ENCODE measurements at places on chromosomes 2 and 18. TPM values are rescaled to one million over a fixed set of nuclear protein-coding genes. Genes with fewer than 3 reads are reported as not detected.

GRCh38 chr18:37465958-37466357 is 99.6 kb downstream of the CELF4 start:
- H3K4me3 ChIP-seq, result no peak overlapping the region
- H3K27ac ChIP-seq, result no peak overlapping the region
- no peaks in the 10 kb centered on the region for H3K4me1 ChIP-seq
- DNase-seq, result no peak
- no peaks in the 10 kb centered on the region for H3K27me3 ChIP-seq

DNA sequence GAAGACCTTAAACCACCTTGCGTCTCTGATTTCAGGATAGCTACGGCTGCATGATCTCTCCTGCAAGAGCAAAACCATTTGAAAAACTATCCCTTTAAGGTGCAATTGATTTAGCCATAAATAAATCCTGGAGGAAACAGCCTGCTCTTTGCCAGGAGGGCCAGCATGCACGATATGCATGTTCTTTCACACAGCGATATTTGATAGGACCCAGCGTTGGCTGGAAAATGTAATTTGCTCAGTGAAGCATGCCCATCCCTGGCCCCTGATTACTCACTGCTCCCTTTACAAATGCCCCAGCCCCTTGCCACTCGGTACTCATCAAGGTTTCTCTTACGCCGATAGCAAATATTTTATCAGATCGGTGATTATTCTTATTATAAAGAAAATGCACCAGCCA is 315.4 kb downstream of the CDH2 start:
- no peak for DNase-seq
- no peak overlapping the region for H3K4me3 ChIP-seq
- no peaks in the 10 kb centered on the region for H3K27me3 ChIP-seq

DNA sequence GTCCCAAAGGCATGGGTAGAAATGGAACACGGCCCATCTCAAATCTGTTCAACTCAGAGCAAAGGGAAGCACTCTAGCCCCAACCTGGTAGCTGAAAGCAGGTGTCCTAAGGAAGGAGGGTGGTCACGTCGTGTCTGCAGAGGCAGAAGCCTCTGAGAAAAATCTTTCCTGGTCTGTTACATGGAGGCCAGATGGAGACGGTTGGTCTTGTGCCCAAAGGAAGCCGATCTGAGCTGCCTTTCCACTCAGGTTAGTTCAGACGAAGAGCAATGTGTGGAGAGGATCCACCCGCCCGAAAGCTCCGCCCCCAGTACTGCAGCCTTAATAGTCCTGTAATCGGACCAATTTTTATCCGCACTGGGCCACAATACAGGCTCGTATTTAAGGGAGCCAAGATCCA is 54.9 kb upstream of the AMMECR1L start:
- H3K36me3 ChIP-seq, result peaks cover 42% of the 10 kb centered on the region
- no peaks in the 10 kb centered on the region for H3K27me3 ChIP-seq
- H3K4me1 ChIP-seq, result no peaks in the 10 kb centered on the region
- H3K27ac ChIP-seq, result no peak overlapping the region
- DNase-seq, result no peak
- H3K4me3 ChIP-seq, result no peak overlapping the region

GRCh38 chr2:88180605-88181240 is 10.6 kb downstream of the THNSL2 start:
- no peak overlapping the region for H3K4me3 ChIP-seq
- H3K27ac ChIP-seq, result no peak overlapping the region
- H3K4me1 ChIP-seq, result no peaks in the 10 kb centered on the region
- peaks cover 43% of the 10 kb centered on the region for H3K27me3 ChIP-seq

DNA sequence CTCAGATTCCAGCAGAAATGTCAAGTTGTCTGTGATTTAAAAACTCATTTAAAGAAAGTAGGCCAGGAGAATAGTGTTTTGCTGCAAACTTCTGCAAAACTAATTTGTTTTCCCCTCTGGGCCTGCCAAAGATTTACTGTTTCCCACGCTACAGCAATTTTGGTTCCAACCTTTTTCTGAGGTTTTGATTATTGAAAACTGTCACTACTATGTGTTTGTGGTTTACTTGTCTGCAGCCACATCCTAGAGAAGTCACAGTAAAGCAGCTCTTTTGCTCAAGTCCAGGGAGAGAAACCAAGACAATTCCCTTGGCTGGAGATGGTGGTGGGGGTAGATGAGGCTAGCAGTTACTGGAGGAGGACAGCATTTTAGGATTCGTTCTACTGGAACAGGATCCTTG is 12.8 kb downstream of the IL1R2 start:
- no peak overlapping the region for H3K27ac ChIP-seq
- H3K27me3 ChIP-seq, result peaks cover 33% of the 10 kb centered on the region
- H3K36me3 ChIP-seq, result no peaks in the 10 kb centered on the region
- H3K4me1 ChIP-seq, result no peaks in the 10 kb centered on the region
- H3K4me3 ChIP-seq, result no peak overlapping the region

DNA sequence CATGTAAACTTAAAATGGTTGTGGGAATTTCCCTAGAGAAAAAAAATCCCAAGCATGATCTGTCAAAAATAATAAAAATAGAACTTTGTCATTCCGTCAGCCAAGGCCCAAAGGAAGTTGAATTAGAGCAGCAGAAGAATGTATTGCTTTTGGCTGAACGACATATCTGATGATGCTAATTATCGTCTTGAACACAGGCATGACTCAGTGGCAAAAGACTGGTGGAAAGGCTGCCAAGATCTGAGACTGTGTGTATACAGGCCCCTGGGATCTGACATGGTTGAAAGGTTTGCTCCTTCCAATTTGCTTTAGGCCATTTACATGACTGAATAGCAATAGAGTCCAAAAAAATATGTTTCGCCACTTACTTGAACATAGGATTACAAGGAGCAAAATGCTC is 1057.1 kb upstream of the CRIM1 start:
- no peaks in the 10 kb centered on the region for H3K27me3 ChIP-seq
- H3K36me3 ChIP-seq, result no peaks in the 10 kb centered on the region
- H3K27ac ChIP-seq, result no peak overlapping the region
- no peaks in the 10 kb centered on the region for H3K4me1 ChIP-seq

DNA sequence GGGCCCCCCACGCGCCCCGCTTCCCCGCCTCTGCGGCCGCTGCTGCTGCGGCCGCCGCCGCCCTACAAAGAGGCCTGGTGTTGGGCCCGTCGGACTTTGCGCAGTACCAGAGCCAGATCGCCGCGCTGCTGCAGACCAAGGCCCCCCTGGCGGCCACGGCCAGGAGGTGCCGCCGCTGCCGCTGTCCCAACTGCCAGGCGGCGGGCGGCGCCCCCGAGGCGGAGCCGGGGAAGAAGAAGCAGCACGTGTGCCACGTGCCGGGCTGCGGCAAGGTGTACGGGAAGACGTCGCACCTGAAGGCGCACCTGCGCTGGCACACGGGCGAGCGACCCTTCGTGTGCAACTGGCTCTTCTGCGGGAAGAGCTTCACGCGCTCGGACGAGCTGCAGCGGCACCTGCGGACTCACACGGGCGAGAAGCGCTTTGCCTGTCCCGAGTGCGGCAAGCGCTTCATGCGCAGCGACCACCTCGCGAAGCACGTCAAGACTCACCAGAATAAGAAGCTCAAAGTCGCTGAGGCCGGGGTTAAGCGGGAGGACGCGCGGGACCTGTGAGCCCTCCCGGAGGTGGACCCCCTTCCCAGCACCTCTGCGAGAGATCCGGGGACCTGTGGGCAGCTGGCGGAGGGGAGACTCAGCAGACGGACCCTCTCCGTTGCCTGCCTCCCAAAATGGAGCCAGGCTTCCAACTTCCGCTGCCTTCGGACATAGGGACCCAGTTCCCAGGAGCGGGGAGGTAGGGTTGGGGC is 1.9 kb downstream of the SP5 start:
- DNase-seq, result no peak
- no peak overlapping the region for H3K27ac ChIP-seq
- no peak overlapping the region for H3K4me3 ChIP-seq
- no peaks in the 10 kb centered on the region for H3K36me3 ChIP-seq

- H3K27ac ChIP-seq, result no peak overlapping the region
- no peaks in the 10 kb centered on the region for H3K27me3 ChIP-seq
- H3K4me1 ChIP-seq, result no peaks in the 10 kb centered on the region
- H3K4me3 ChIP-seq, result no peak overlapping the region
- no peaks in the 10 kb centered on the region for H3K36me3 ChIP-seq
These were observed 279.6 kb downstream of the SLC4A3 start for GRCh38 chr2:219907011-219907365.

DNA sequence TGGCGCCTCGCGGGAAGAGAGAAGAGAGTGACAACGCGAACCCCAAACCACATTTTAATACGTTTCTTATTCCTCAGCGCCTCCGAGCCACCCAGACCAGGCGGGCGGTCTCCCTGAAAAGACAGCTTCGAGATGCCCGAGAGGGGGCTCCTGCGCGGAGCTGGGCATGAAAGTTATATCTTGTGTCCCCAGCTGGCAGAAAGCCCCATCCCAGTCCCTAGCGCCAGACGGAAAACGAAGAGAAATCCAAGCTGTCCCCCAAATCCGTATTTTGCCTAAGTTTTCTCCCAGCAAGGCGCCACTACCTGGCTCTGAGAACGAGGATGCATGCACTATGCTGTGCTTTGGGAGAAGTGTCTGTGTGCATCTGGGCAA is 797 bp downstream of the NXPH2 start:
- no peaks in the 10 kb centered on the region for H3K4me1 ChIP-seq
- H3K27ac ChIP-seq, result no peak overlapping the region
- no peaks in the 10 kb centered on the region for H3K36me3 ChIP-seq
- H3K27me3 ChIP-seq, result peaks cover 5% of the 10 kb centered on the region
- no peak for DNase-seq

- H3K27ac ChIP-seq, result no peak overlapping the region
- H3K36me3 ChIP-seq, result no peaks in the 10 kb centered on the region
- no peaks in the 10 kb centered on the region for H3K4me1 ChIP-seq
- H3K27me3 ChIP-seq, result no peaks in the 10 kb centered on the region
- DNase-seq, result no peak
These were observed 255.2 kb downstream of the RAD51AP2 start for GRCh38 chr2:17262854-17263569.

DNA sequence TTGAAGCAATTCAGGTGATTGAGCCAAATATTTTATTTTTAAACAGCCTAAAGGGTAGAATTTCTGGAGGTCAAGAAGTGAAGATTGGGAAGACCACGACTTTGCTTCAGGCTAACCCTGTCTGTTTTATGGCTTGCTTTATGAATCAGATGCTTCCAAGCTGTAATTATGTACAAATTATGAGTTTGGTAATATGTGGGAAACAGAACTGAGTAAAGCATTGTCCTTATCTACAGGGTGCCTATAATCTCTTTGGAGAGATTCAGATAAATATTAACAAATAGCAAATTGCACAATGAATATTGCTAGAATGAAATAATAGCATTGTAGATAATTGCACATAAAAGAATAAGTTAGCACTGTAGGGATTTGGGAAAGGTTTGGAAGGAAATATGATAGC is 539.4 kb upstream of the CDH2 start:
- H3K27ac ChIP-seq, result no peak overlapping the region
- no peaks in the 10 kb centered on the region for H3K27me3 ChIP-seq
- no peaks in the 10 kb centered on the region for H3K4me1 ChIP-seq

Gene DSG4
- polyA plus RNA-seq, result not detected

GRCh38 chr2:202418027-202418426 is 41.9 kb downstream of the BMPR2 start:
- no peak for DNase-seq
- H3K27ac ChIP-seq, result no peak overlapping the region
- H3K4me3 ChIP-seq, result no peak overlapping the region
- H3K4me1 ChIP-seq, result no peaks in the 10 kb centered on the region
- H3K36me3 ChIP-seq, result no peaks in the 10 kb centered on the region

Data from K562 (cell line).